ENCODE measurements at places on chromosomes 4 and X. TPM values are rescaled to one million over a fixed set of nuclear protein-coding genes. Genes with fewer than 3 reads are reported as not detected.

GRCh38 chr4:52883183-52883621 is 21.1 kb downstream of the RASL11B start:
- DNase-seq, result no peak

GRCh38 chrX:121479406-121479805 is 432.0 kb downstream of the GLUD2 start:
- peak; percentile 0 for DNase-seq

GRCh38 chr4:173152104-173152503 is 16.5 kb upstream of the GALNT7 start:
- no peak for DNase-seq

DNA sequence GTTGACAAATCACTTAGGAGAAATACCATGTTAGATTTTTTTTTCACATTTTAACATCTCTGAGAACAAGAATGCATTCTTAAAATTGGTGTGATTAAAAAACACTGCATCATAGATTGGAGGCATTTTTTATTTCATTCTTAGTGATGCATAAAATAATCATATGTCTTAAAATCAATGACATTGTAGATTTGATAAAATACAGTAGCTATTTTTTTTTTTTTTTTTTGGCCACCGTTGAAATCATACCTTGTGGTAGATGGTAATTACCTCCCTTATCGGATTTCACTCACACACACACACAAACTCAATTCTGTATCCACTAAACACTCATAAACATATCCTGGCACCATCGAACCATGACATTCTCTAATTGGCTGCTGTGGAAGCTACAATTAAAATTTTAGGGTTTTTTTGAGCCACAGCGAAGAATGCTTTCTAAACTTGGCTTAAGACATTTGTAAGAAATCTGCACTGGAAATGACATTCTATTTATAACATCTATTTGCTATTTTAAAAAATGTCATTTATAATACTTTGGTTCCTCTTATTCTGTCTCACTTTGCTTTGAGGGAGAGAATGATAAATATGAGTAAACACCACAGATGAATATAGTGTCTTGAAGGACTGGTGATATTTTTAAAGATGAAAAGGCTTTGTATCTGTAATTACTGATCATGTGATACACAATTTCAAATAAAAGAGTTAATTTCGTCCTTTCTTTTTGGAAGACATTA is 60.1 kb downstream of the CCSER1 start:
- no peak for DNase-seq

GRCh38 chr4:135338181-135338580 is 1136.6 kb upstream of the PABPC4L start:
- DNase-seq, result no peak

GRCh38 chrX:108304757-108305156 is 133.5 kb downstream of the COL4A6 start:
- DNase-seq, result no peak

- no peak for DNase-seq
These were observed 30.5 kb downstream of the GPR50 start for GRCh38 chrX:151206871-151207270.

GRCh38 chr4:148530114-148530513 is 87.9 kb upstream of the NR3C2 start:
- DNase-seq, result peak; percentile 21

DNA sequence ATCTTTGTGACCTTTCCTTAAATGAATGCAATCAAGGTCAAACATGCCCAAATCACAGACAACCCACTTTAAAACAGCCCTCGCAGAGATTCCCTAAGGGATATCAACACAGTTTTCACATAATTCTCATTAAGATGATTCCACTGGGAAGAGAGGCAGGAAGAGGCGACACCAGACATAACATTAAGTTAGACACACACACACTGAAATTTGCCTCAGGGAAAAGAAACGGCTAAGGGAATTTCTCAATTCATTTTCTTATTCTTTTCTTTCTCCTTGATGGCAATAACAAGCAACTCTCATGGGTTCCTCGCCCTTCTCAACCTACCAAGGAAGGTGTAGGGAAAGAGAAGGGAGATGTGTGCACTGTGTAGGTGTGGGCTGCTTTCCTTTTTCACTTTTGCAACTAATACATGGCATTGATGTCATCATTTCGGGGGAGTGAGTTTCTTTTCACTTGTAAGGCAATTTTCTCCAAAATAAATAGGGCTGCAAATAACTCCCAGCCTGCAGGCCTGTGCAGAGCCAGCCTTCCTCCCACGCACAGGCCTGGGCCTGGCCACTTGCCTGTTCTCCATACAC is 41.4 kb downstream of the SOD3 start:
- no peak for DNase-seq

DNA sequence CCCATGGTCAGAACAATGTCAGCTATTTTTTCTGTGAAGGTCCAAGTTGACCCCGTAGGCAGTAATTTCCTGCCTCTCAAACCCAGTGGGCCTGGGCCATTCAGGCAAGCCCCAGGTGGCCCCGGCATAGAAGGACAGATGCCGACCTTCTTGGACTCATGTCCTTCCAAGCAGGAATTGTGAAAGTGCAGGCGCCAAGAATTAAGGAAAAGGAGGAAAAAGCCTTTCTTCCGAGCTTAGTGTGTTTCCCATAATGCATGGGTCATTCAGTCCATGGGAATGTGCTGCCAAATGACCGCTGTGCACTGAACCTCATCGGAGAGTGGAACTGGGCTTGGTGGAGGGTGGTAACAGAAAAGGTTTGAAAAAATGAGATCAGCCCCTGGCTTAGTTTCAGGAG is 196.5 kb upstream of the HS3ST1 start:
- DNase-seq, result no peak

- DNase-seq, result no peak
These were observed 1.7 kb downstream of the NKX3-2 start for GRCh38 chr4:13542577-13543031.

DNA sequence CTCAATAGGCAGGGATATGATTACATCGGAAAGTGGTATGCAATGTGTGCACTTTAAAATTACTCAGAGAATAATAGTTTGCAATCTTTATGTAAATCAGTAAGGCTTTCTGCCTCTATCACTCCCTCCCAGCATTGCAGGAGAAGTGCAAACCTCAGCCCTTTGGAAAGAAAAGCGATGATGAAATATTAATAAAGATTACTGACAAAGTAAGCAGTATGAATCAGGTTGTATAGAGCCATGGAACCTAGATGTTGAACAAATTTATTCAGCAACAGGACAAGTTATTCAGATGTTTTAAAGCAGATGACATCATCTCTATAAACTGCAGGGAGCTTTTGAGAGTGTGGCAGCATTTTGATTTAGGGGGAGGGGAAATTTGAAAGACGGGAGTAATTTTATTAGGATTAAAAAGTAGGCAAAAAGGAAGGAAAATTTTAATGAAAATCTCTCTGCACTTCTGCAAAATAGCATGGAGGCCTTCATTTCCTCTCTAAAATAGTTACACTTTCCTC is 631.7 kb upstream of the GRIA3 start:
- DNase-seq, result no peak

DNA sequence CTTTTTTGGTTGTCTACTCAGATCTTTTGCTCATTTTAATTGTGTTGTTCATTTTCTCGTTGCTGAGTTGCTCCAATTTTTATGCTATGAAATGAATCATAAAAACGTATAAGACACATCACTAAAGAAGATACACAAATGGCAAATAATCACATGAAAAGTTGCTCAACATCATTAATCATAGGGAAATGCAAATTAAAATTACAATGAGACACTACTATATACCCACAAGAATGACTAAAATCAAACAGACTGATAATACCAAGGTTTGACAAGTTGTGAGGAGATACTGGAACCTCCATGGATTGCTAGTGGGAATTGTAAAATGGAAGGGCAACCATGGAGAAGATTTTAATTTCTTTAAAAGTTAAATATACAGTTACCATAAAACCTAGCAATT is 17.0 kb downstream of the GSTCD start:
- no peak for DNase-seq

GNRHR gene
- not detected for total RNA-seq

TMEM156 gene
- 5.2 TPM for total RNA-seq

NHS gene
- total RNA-seq, result 9.8 TPM

NDST4 gene
- not detected for total RNA-seq

MAGEC2 gene
- not detected for total RNA-seq

ODAPH gene
- 0.41 TPM for total RNA-seq

TMPRSS11F gene
- total RNA-seq, result not detected

SUPT20HL2 gene
- not detected for total RNA-seq
